Adipocyte (in vitro differentiated cells): ENCODE measurements at places on chromosomes 1 and 21.

DNA sequence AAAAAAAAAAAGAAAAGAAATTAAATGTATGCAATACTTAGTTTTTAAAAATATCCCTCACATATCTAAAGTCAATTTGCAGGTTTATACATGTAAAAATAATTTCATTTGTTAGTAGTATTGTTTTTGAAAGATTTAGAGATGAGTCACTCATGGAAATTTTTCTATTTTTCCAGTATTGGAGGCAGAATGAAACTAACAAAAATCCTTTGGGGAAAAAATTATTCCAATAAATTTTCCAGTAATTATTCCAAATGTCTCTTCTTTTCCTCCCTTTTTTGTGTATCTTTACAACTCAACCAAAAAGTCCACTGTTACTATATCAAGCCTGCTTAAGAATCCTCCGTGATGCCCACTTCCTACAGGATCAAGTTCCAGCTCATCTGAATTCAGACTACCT lies 29.9 kb downstream of the MPZL1 start:
- DNase-seq = no peak

DNA sequence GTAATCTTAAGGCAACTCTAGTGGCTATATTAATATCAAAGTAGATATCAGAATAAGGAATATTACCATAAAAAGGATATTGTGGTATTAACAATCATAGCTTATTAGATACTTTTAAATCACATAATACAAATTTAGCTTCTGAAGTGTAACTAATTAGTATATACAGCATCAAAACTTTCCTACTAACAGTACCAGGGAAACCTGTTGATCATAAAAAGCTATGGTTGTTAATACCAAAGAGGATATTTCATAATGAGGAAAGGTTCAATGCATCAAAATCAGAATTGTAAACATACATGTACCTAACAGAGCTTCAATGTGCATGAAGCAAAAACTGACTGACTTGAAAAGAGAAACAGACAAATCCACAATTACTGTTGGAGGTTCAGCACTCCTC lies 24.1 kb downstream of the ADSS2 start:
- DNase-seq = no peak

GRCh38 chr1:23643736-23644554 lies 47.7 kb upstream of the RPL11 start:
- peak; percentile 21 for DNase-seq

- DNase-seq = no peak
These were observed 104.2 kb upstream of the ADAMTS5 start for GRCh38 chr21:27070861-27071670.

GRCh38 chr1:174964261-174964971 lies 35.3 kb upstream of the CACYBP start:
- DNase-seq = no peak

GRCh38 chr1:50970509-50970887 lies 453 bp downstream of the CDKN2C start:
- DNase-seq = no peak

GRCh38 chr21:43851593-43851992 lies 13.4 kb upstream of the AGPAT3 start:
- no peak for DNase-seq

- DNase-seq = no peak
These were observed 59.9 kb downstream of the JAK1 start for GRCh38 chr1:64906447-64906846.

DNA sequence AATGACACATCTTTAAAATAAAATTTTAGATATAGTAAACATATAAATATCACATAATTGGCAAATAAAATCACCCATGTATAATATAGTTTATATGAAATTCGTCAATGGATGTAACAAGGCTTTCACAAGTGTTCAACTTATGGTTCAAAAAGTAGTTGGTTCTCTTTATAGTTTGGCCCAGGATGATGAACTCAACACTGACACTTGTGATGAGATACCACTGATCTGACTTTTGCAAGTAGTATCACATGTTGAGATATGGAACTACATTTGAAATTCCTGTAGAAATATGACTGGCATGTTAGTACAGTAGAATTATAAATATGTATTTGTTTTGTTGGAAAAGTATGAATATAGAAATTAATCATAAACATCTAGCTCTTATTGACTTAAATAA lies 1.8 kb downstream of the TNNI3K start:
- no peak for DNase-seq

DNA sequence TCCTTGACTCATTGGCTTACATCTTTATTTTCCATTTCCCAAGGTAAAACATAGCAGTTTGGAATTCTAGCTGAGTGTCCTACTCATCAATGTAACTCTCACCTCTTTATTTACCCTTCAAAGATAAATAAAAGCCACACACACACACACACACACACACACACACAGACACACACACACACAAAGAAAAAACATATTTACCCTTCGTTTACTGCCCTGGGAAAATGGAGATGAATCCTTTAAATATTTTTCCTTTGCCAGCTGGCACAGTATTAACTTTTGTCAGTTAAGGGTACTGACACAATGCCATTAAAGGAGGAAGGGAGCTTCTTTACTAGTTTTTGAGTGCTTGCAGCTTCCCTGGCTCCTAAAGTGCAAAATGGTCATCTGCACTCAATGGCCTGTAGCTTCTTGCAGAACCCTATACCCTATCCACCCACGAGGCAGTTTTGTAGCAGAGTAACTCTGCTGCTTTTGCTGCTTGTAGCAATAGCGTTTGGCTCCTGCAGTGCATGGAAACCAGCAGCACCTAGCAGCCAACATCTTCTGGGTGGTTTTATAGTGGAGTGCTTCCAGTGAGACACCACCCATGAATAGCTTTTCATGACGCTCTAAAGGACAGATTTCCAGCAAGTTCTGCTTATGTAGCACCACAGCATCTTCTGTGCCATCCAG lies 103.7 kb downstream of the HS2ST1 start:
- no peak for DNase-seq

DNA sequence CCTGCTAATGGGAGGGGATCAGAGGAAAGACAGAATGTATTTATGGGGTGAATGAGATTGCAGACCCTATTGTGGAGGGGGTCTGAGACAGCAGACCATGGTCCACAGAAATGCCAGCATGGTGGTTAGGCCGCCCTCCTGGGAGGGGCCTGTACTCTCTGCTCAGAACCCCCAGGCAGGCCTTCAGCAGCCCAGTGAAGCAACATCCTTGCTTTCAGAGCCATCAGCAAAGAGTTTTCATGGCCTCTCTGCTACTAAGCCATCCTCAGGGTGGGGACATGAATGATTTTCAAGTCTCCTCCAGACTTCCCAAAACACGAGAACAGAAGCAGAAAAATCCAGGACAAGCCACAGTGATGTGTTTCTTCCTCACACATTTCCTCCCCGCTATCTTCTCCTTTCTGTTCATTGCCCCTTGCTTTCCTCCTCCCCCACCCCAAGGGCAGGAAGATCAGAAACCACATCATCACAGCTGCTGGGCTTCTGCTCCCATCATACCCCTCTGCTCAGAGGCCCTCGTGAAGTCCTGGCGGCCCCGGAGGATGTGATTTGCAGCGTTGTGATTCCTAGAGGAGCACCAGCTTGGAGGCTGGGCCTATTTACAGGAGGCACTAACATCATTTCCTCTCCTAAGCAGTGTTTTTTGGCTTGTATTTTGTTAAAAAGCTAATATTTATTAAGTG lies 48.0 kb downstream of the ABCA4 start:
- DNase-seq = no peak

- no peak for DNase-seq
These were observed 2.1 kb downstream of the SLAMF8 start for GRCh38 chr1:159828581-159829272.

GRCh38 chr1:172001288-172001687 lies 160.0 kb downstream of the DNM3 start:
- DNase-seq = no peak

GRCh38 chr21:46149205-46149901 lies 6.0 kb downstream of the FTCD start:
- DNase-seq = no peak

DNA sequence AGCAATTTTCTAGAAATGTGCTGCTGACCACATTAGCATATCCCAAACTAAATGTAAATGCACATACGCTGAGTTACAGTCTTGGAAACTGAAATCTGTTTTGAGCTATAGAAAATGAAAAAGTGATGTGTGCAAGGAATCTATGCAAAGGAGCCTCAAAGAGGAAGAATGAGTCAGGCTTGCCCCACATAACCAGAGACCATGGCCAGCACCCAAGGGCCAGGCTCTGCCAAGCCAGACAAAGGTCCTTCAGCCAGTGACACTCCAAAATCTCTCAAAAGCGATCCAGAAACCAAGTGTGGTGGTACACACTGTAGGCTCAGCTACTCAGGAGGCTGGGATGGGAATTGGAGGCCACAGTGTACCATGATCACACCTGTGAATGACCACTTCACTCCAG lies 195.2 kb downstream of the TOMM20 start:
- DNase-seq = peak; percentile 72

GRCh38 chr1:88454781-88455180 lies 229.3 kb upstream of the PKN2 start:
- no peak for DNase-seq

GRCh38 chr1:20981915-20982314 lies 194.8 kb downstream of the EIF4G3 start:
- peak; percentile 60 for DNase-seq

GRCh38 chr1:55844322-55844721 lies 629.2 kb upstream of the USP24 start:
- no peak for DNase-seq

DNA sequence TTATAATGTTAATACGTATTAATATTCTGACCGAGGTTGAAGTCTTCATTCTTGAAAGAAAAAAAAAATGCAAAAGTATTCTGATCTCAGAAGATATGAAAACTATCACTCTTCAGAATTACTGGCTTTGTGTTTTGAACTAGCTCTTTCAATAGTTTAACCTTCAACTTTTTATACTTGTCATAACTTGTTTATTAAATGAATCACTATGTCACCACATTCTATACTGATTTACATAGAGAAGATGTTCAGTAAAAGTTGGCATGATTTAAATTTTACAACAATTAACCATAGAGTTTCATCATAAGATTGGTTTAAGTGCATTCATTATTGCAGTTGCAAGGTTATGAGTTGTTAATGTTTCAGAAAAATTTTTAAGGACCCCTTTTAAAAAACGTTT lies 57.3 kb downstream of the HS2ST1 start:
- no peak for DNase-seq

- DNase-seq = no peak
These were observed 871.5 kb upstream of the TMPRSS15 start for GRCh38 chr21:19275065-19275464.

DNA sequence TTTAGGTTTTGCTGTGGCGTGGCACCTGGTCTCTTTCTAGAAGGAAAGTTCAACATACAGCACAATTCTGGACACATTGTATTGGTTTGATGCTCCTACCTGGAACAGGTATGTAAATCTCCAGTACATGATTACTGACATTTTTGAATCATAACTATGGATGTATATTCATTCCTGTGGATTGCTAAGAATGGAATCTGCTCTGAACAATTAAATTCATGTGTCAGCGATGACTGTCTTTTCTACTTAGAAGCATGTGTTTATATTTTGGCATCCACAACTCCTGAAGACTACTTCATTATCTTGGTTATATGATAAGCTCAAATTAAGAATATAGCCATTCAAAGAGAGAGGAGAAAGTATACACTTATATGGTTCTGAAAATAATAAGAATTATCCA lies 291.8 kb downstream of the CHRM3 start:
- DNase-seq = no peak

DNA sequence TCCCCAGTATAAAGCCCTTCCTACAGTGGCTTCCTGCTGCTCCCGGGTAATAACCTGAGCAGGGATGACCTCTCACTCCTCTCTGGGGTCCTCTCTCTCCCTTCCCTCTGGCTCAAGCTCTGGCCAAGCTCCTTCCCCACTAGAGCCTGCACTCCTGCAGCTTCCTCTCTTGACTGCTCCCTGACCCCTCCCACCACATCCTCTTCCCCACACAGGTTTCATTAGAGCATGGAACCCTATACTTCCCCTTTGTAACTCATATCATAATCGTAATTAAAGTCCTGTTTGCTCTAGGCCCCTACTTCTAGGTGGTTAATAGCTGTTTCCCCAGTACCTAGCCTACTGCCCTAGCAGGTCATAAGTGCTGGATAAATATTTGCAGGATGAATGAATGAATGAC lies 146.2 kb downstream of the C1orf21 start:
- DNase-seq = no peak

- no peak for DNase-seq
These were observed 6.2 kb downstream of the ECHDC2 start for GRCh38 chr1:52915211-52915854.

DNA sequence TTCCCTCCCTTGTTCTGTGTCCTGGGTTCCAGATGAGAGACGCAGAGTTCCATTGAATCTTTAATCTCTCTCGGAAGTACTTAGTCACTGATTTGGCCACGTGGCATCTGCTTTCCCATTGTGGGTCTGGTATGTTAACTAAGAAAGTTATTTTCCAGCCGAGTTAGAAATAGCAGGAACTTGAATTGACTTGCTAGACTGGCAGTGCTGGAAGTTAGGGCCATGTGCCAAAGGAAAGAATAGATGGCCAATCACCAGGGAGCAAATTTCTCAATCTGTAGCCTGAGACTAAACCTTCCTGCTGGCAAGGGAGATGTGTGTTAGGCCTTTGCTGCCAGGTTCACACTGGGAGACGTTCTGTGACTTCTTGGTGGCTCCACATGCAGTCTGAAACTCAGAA lies 24.2 kb upstream of the SLFNL1 start:
- DNase-seq = peak; percentile 67

- no peak for DNase-seq
These were observed 596.6 kb downstream of the PTPRU start for GRCh38 chr1:29832936-29833335.

GRCh38 chr1:116817582-116818064 lies 63.4 kb downstream of the CD2 start:
- peak; percentile 45 for DNase-seq

DNA sequence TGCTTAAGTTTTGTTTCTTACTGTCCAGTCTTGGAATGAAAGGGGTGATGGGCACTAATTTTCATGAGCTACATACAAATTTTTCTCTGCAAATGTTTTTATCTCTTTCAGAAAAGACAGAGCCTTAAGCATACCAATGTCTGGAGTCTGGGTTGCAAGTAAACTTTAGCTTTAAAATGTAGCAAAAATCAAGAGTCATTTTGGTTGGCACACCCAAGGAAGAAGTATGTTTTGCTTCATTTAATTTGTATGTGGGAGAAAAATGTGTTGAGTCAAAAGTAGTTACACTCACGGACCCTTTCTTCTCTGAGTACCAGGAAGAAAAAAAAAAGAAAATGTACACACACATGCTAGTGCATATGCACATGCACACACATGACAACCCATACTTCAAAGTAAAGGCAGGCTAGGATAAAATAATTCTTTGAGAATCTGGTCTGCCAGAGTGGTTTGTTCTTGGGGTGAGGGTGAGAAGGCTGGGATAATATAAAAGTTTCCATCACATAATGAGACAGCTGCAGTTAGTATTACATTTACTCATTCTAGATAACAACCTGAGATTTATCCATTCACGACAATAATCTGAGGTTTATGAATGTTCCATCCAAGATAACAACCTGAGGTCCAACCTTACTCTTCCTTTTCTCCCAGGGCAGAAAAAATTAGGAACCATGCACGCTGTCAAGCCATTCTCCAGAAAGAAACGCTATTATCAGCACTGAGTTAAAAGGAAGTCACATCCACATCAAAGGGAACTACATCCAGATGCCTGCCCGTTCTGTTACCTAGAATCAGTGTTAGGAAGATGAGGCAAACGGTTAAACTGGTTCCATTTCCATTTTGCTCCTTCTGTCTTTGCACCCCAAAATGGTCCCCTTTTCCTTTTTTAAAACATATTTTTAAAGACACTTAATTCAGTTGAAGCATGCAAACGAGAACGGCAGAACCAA lies 9.3 kb downstream of the DPYD start:
- peak; percentile 52 for DNase-seq

GRCh38 chr1:239126884-239127283 lies 259.5 kb upstream of the CHRM3 start:
- peak; percentile 7 for DNase-seq

GRCh38 chr1:159123587-159123986 lies 47.0 kb upstream of the AIM2 start:
- DNase-seq = no peak
